ENCODE measurements at places on chromosomes 2 and 18.

GRCh38 chr2:173184031-173185004, 108.7 kb downstream of the MAP3K20 start:
- no peak for DNase-seq

DNA sequence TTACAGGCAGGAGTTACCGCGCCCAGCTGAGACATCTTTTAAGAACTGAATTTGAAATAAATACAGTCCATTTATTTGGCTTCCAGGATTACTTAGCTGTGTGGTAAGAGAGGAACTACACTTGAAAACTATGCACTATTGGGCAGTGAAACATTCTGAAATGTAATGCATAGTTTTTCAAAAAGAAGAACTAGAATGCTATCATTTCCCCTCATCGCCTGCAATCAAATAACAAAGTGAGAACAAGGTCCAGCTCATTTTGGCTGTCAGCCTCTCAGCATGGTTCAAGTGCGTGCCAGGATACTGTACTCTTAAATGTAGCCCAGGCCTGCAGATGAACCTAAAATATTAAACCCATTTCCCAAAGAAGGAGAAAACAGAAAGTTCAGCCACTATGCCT, 76.6 kb upstream of the ARL5A start:
- DNase-seq: no peak

- DNase-seq: no peak
Measured at GRCh38 chr2:168064011-168064998, 183.1 kb downstream of the STK39 start.

DNA sequence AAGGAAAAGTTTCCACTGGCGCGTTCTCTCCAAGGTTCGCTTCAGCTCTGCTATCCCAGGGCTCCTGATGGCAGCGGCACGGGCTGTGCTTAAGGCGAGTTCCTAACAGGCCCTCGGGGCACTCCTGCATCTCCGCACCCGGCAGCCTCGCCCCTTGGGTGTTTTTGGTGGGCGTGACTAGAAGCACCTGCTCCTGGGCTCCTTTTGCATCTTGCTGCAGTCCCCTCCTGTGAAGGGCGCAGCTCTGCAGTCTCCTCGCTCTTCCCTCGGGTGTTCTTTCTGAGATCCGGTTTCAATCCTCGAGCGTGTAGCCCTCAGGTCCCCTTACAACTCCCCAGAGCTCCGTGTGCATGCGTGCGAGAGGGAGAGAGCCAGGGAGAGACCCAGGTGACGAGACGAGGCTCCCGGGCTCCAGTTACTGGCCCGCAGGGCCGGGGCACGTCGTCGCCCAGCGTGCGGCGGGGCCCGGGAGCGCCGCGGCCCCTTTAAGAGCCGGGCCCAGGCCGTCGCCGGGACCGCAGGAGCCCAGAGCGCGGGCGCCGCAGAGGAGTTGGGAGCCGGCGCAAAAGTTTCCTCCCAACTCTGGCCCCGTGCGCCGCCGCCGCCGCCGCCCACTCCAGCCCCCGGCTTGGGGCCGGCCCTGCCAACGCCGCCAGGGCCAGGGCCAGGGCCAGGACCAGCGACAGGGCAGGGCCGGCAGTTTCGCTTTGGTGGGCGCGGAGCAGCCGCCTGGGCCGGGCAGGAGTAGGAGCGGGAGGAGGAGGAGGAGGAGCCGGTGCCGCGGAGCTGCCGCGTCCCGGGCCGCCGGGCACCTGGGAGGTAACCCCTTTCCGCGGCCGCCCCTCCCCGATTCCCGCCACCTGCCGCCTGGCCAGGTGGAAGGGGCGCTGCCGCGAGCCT, at the start of gene PARD3B:
Gene PARD3B (plus strand): TSS at position 515 of the 900 bp plus-strand sequence. CDS start 525 bp downstream, outside the sequence.
- DNase-seq: peak; percentile 70

DNA sequence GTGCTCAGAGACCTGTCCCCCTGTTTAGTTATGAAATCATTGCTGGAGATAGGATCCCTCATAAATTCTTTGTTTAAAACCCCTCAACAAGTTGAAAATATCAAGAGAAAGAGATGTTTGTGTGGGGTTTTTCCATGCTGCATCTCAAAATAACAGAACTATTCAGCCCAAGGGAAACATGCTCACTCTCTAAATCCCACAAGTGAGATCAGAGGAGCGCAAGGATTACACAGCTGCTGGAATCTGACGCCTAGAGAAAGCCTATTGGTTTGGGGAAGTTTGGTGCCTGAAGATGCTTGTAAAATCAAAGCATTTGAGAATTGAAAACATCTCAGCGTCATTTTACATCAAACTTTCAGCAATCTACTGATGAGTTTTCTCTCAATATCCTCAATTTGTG, 7.9 kb downstream of the FSHR start:
- DNase-seq: no peak

DNA sequence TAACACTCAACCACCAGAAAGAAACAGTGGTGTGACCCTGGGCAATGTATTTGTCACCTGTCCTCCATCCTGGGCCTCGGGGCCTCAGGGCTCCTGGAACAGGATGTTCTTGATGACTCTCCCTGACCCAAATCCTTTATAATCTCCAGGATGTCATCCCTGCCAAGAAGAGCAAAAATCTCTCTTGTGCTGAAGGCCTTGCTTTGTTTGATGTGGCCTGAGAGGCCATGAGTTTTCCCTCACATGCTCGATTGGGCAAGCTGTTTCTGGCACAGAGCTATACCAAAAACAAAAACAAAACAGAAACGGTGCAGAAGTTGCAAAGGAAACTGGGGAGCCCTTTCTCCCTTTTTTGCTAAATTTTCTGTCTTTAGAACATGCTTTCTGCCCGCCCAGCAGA, 35.7 kb upstream of the ST3GAL5 start:
- no peak for DNase-seq

GRCh38 chr2:23376972-23377371, 8.0 kb upstream of the KLHL29 start:
- DNase-seq: no peak

DNA sequence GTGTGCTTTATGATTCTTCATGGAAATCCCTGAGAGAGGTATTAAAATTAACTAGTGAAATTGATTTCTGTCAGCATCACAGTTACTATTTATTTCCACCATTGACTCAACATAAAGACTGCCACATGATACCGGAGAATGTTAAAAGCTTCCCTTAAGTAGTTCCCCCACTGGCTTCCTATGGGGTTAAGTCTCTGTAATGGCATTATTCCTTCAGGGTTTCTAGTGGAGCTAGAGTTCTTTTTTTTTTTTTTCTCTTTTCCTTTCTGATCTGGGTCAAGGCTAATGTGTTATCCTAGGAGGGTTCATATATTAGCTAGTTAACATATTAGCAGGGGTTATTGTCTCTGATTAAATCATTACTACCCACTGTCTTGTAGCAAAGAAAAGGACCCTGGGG, 1919.1 kb upstream of the PIK3C3 start:
- no peak for DNase-seq

DNA sequence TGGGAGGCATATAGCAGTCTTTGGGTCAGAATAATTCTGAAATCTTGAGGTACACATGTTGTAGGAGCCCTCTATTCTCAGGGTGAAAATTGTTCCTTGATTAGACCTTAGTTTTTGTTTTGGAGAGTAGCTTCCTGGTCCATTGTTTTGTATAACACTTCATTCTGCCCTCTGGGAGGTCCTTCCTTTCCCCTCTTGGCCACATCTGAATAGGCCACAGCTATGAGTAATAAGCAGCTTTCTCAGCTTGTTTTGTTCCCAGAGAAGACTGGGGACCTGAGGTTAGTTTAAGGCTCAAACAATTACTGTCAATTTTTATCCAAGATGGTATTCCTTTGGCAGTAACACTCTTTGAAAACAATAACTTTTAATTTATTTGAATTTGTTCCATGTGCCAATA, 72.6 kb upstream of the NOL4 start:
- no peak for DNase-seq

DNA sequence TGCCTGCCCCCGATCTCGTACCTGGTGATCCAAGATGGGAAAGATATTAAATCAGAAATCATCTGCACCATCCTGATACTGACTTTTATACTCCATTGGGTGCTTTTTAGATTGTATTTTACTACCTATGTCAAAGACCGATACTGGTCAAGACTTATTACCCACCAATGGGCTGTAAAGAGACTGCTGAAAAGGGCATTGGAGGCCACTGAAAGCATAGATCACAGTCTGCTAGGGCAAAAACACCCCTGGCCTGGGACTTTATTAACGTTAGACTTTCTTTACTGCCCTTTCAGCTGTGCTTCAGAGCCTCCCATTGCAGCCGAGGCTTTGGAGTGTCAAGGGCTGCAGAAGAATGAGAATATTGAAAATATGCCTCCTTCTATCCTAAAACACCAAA, 472.8 kb upstream of the DDX18 start:
- no peak for DNase-seq

GRCh38 chr18:7072593-7072992, 45.0 kb downstream of the LAMA1 start:
- DNase-seq: no peak

DNA sequence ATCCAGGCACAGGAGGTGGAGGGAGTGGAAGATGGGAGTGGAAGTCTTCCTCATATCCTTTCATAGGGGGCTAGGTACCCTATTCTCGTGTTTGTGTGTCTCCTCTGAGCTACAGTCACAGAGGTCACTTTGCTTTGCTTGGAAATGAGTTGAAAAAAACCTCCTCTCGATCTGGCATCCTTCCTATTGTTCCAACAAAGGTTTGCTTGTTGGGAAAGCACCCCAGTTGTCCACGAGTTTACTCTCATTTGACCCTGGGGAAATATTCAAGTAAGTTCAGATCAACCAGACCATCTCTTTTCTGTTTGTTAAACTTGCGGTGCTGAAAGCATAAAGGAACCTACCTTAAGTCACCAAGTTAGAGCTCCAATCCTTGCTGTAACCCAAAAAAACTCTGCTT, 59.3 kb downstream of the ARHGEF33 start:
- DNase-seq: no peak

- no peak for DNase-seq
Measured at GRCh38 chr18:39415471-39415870, 1849.9 kb upstream of the CELF4 start.

DNA sequence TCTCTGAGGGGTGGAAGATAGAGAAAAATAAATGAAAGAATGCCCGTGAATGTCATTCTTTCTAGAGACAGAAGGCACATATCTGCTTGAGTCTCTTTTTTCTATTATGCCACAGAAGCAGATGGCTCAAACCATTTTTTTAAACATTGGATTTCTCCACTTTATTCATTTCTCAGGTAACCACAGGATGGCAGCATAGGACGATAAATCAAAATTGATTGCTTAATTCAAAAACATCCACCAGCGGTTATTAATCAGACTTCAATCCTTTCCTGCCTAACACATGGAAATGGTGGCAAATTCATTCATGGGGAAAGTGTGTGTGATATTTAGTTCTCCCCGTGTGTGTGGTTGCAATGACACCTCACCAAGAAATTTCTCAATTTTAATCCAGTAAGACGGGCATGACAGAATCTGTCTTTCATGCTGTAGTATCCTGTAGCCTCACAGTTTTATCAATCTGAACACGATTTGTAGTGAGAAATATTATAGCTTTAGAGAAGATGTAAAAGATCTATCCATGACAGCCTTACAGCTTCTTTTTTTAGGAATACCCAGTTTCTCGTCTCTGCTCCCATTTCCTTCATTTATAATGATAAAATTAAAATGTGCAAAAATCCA, 72.2 kb downstream of the DSC3 start:
- no peak for DNase-seq

GRCh38 chr2:120231564-120231973, 8.4 kb upstream of the TMEM185B start:
- no peak for DNase-seq

DNA sequence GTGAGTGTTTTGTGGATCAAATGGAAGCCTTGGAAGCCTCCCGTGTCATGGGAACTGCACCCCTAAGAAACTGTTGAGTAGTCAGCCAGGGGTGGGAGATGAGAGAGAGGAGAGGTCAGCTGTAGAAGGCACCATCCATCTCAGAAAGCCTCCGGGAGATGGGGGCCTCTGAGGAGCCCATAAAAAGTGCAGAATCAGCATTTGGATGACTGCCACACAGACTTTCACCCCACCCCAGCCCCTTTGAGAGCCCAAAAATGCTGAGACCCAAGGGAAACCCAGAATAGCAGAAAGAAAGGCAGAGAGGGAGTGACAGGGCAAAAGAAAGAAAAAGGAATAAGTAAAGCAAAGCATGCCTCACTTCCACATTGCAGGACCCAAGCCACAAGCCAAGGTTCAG, 443.1 kb upstream of the ZEB2 start:
- DNase-seq: no peak

DNA sequence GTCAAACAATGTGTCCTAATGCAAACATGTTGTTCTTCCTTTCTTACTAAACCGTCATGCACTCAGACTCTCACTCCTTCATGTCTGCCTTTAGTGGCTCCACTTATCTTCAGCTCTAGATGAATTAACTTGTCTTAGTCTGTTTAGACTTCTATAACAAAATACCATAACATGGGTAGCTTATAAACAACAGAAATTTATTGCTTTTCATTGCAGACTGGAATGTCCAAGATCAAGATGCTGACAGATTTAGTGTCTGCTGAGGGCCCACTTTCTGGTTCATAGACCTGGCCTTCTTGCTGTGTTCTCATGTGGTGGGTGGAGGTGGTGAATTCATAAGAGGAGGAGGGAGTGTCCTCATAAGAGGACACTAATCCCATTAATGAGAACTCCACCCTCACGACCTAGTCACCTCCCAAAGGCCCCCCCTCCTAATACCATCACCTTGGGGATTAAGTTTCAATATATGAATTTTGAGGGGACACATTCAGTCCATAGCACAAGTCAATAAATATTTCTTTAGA, 32.3 kb downstream of the RALBP1 start:
- DNase-seq: no peak

- DNase-seq: no peak
Measured at GRCh38 chr2:241009191-241009590, 10.8 kb downstream of the SNED1 start.

DNA sequence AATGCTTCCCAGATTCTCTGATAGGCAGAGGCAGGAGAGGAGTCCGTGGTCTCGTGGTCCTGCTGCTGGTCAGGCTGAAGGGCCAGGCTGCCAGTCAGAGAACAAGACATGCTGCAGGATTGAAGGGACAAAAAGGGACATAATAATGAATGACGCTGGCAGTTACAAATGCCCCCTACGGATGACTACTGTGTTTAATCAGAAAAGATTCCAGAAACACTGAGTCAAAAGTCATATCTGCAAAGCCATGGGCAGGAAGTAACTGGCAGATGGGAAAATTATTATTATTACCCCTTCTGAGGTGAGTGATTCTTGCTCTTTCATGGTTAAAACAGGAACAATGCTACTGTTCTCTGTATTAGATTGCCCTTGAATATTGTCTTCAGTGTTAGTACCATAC, 19.0 kb downstream of the LCT start:
- DNase-seq: no peak

DNA sequence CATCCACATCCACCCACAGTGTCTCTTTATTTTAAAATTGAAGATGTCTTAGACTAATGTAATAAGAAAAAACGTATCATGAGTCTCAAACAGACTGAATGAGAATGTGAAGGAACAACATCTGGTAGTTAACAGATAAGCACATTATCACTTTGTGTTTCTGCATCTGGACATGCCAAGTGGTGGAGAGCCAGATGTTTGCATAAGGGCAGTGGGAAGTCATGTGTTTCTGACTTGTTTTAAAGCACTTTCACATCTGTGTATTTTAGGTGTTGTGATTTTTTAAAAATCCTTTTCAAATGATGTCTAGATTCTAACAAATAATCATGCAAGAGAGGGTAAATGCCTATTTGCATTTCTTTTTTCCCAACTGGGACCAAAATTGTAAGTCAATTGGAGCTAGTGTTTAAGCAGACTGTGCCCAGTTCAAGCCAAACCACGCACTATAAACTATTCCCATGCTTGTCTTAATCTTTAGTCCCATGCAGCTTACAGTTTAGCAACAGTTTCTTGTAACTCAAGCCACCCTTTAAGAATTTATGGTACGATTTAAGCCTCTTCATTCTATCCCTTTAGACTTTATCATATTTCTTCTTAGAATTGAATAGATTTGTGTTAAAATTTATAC, 272.7 kb upstream of the DOK6 start:
- DNase-seq: no peak

- no peak for DNase-seq
Measured at GRCh38 chr2:39492095-39492590, 55.1 kb upstream of the MAP4K3 start.

Measured in activated naive CD8-positive, alpha-beta T cell treated with anti-CD3 and anti-CD28 coated beads, Interleukin-2, amount 10 ng/mL, durations not matched to agents 7 days and 5 days (primary cell).